ENCODE measurements at places on chromosomes 2 and 18.

GRCh38 chr2:196176142-196176738 lies 4.9 kb upstream of the STK17B start:
- H3K27ac ChIP-seq, result no peak overlapping the region
- peaks cover 2% of the 10 kb centered on the region for H3K4me1 ChIP-seq
- no peak overlapping the region for H3K4me3 ChIP-seq
- no peaks in the 10 kb centered on the region for H3K27me3 ChIP-seq
- DNase-seq, result no peak
- H3K36me3 ChIP-seq, result no peaks in the 10 kb centered on the region

DNA sequence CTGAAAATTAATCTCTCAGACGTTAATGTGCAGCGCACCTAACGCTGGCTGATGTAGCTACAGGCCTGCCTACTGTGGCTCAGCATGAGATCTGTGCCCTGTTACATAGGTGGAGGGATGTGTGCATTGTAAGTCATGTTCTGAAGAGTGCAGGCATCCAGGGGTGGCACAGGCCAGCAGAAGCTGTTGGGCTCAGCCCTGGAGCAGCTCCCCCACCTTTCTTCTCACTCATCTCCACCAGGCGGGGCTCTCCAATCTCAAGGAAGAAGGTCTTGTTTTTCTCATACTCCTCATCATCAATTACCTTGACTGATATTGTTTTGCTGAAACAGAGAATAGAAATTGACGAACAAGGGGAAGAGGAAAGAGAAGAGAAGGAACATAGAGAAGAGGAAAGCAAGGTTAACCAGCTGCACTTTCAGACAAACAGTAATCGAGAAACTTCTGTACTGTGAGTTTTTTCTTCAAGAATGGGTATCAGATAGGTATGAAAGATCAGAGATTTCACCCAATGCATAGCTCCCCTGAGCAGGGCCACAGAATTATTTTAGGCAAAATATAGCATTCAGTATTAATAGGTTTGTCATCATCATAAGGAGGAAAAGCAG lies 273.6 kb downstream of the SLC8A1 start:
- H3K27ac ChIP-seq, result peak overlapping the region; percentile 9
- DNase-seq, result no peak
- H3K4me1 ChIP-seq, result peaks cover 1% of the 10 kb centered on the region
- no peak overlapping the region for H3K4me3 ChIP-seq
- no peaks in the 10 kb centered on the region for H3K27me3 ChIP-seq

GRCh38 chr2:109602617-109603188 lies 11.1 kb downstream of the SEPTIN10 start:
- H3K4me3 ChIP-seq, result no peak overlapping the region
- H3K36me3 ChIP-seq, result peaks cover 4% of the 10 kb centered on the region
- peaks cover 4% of the 10 kb centered on the region for H3K4me1 ChIP-seq
- no peaks in the 10 kb centered on the region for H3K27me3 ChIP-seq

DNA sequence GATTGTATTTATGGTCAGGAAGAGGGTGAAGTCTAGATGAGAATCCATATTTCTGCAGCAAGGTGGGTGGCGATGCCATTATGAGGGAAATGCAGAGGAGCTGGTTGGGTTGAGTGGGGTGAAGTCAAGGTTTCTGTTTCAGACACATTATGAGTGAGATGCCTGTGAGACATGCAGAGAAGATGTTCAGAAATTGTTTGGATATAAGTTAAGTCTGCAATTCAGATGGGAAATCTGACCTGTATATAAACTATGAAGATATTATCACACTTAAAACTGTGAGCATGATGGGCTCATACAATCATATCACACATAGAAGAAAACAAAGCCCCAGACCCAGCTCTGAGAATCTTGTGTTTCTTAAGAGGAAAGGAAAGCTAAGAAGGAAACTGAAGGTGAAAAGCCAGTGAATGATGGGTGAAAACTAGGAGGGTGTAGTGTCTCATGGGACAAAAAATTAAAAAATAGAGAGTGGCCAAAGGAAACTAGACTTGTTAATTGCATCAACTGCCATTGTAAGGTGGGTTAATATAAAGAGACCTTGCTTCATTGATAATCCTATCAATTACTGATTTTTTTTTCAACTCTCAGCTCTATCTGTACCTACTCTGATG lies 14.2 kb downstream of the GALNT5 start:
- no peaks in the 10 kb centered on the region for H3K27me3 ChIP-seq
- H3K4me1 ChIP-seq, result no peaks in the 10 kb centered on the region
- DNase-seq, result no peak

- no peak overlapping the region for H3K27ac ChIP-seq
- H3K27me3 ChIP-seq, result no peaks in the 10 kb centered on the region
- H3K4me1 ChIP-seq, result no peaks in the 10 kb centered on the region
- H3K4me3 ChIP-seq, result no peak overlapping the region
- no peak for DNase-seq
Observed at GRCh38 chr18:48715711-48716361, 177.0 kb downstream of the CTIF start.

- no peak overlapping the region for H3K4me3 ChIP-seq
- peaks cover 7% of the 10 kb centered on the region for H3K4me1 ChIP-seq
- no peaks in the 10 kb centered on the region for H3K36me3 ChIP-seq
- H3K27ac ChIP-seq, result no peak overlapping the region
- peak; percentile 91 for DNase-seq
- H3K27me3 ChIP-seq, result no peaks in the 10 kb centered on the region
Observed at GRCh38 chr2:189412330-189412953, 28.8 kb upstream of the WDR75 start.

GRCh38 chr18:68623342-68623741 lies 91.6 kb downstream of the TMX3 start:
- DNase-seq, result peak; percentile 69
- H3K27me3 ChIP-seq, result no peaks in the 10 kb centered on the region
- no peaks in the 10 kb centered on the region for H3K36me3 ChIP-seq

DNA sequence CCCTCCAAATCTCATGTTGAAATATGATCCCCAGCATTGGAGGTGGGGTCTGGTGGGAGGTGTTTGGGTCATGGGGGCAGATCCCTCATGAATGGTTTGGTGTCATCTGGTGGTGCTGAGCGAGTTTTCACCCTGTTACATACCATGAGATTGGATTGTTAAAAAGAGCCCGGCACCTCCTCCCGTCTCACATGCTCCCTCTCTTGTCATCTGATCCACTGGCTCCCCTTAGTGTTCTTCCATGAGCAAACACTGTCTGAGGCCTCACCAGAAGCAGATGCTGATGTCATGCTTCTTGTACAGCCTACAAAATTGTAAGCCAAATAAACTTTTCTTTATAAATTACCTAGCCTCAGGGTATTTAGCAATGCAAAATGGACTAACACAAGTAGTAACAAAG lies 405.0 kb upstream of the SLC39A10 start:
- no peak overlapping the region for H3K4me3 ChIP-seq
- H3K27me3 ChIP-seq, result no peaks in the 10 kb centered on the region
- DNase-seq, result no peak
- H3K4me1 ChIP-seq, result no peaks in the 10 kb centered on the region
- H3K27ac ChIP-seq, result no peak overlapping the region

DNA sequence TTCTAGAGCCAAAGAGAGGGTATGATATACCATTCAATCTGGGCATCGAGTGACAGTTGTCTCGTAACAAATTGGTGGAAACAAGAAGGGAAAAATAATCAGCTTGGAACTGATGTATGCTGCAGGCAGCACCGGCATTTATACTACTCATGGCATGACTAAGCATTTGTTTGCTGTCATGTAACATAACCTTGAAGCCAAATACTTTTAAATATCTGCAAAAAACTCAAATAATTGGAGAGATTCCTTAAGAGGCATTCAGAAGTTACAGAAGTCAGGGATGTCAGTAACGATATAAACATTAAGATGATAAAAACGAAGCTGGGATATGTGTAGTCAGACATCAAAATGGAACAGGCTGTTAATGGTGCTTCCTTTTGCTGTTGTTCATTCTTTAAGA lies 157.3 kb upstream of the MMADHC start:
- H3K4me1 ChIP-seq, result no peaks in the 10 kb centered on the region
- H3K4me3 ChIP-seq, result no peak overlapping the region
- H3K27me3 ChIP-seq, result no peaks in the 10 kb centered on the region
- H3K36me3 ChIP-seq, result no peaks in the 10 kb centered on the region

GRCh38 chr18:10070561-10071000 lies 156.8 kb downstream of the VAPA start:
- no peaks in the 10 kb centered on the region for H3K27me3 ChIP-seq
- no peak for DNase-seq
- H3K4me1 ChIP-seq, result peaks cover 3% of the 10 kb centered on the region
- H3K27ac ChIP-seq, result no peak overlapping the region
- no peaks in the 10 kb centered on the region for H3K36me3 ChIP-seq

DNA sequence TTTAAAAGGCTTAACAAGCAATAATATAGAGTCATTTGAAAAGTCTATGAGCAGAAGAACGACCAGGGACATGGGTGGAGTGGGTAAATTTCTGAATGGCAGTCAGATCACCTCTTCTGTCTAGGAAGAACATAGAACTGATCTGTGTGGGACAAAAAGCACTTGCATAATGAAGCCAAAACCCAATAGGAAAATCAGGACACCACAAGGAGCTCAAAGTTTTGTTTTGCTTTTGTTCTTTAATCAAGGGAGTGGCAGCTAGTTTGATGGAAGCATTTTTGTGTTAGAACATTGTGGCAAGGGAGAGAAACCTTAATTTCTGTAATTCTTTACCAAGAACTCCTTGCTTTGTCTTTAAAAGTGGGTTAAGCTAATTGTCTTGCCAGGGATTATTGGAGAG lies 240.2 kb upstream of the TANK start:
- no peaks in the 10 kb centered on the region for H3K36me3 ChIP-seq
- H3K27me3 ChIP-seq, result no peaks in the 10 kb centered on the region
- peaks cover 8% of the 10 kb centered on the region for H3K4me1 ChIP-seq
- H3K4me3 ChIP-seq, result no peak overlapping the region
- H3K27ac ChIP-seq, result peak overlapping the region; percentile 1

- peak; percentile 85 for DNase-seq
- H3K4me3 ChIP-seq, result no peak overlapping the region
- H3K36me3 ChIP-seq, result no peaks in the 10 kb centered on the region
- H3K4me1 ChIP-seq, result peaks cover 4% of the 10 kb centered on the region
- H3K27ac ChIP-seq, result peak overlapping the region; percentile 79
Observed at GRCh38 chr2:71505086-71505769, 51.9 kb downstream of the DYSF start.

DNA sequence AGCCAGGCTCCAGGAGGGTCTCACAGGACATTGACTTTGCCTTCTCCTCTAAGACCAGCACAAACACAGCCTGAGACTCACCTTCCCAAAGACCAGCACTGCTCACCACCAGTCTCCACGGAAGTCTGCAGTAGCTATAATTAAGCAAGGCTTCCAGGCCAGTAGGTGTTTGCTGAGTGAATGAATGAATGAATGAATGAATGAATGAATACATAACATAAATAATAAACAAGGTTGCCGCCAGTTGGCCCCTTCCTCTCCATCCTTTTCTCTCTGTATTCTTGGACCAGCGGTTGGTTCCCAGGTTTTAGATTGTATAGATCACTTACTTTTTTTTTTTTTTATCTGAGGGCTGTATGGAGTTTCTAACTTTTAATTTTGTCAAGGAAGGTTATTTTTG lies 222.4 kb upstream of the ID2 start:
- H3K27ac ChIP-seq, result no peak overlapping the region
- H3K27me3 ChIP-seq, result peaks cover 8% of the 10 kb centered on the region
- DNase-seq, result no peak
- H3K36me3 ChIP-seq, result no peaks in the 10 kb centered on the region

DNA sequence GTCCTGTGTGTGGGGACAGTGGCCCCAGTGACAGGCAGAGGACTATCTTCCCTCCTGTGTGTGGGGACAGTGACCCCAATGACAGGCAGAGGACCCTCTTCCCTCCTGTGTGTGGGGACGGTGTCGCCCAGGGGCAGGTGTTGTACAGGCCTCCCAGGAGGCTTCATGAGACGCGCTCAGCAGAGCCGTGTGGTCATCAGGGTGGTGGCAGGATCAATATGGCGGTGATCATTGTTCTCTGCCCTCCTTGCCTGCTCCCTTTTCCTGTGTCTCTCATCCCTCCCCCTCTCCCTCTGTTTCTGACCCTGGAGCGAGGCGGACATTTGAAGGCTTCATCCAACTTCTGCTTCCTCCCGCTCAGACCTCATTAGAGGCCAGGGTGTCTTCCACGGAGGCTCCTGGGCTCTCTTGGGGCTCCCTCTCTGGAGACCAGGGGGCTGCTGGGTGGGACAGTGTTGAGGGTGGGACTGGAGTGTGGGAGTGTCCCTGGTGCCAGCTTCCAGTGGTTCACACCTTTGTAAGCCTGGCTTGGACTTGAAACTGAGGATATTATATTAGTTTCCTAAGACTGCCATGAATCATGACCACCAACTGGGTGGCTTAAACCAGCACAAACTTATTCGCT lies 59.5 kb downstream of the ACKR3 start:
- peaks cover 5% of the 10 kb centered on the region for H3K4me1 ChIP-seq
- DNase-seq, result peak; percentile 6
- H3K27ac ChIP-seq, result no peak overlapping the region
- H3K36me3 ChIP-seq, result no peaks in the 10 kb centered on the region

DNA sequence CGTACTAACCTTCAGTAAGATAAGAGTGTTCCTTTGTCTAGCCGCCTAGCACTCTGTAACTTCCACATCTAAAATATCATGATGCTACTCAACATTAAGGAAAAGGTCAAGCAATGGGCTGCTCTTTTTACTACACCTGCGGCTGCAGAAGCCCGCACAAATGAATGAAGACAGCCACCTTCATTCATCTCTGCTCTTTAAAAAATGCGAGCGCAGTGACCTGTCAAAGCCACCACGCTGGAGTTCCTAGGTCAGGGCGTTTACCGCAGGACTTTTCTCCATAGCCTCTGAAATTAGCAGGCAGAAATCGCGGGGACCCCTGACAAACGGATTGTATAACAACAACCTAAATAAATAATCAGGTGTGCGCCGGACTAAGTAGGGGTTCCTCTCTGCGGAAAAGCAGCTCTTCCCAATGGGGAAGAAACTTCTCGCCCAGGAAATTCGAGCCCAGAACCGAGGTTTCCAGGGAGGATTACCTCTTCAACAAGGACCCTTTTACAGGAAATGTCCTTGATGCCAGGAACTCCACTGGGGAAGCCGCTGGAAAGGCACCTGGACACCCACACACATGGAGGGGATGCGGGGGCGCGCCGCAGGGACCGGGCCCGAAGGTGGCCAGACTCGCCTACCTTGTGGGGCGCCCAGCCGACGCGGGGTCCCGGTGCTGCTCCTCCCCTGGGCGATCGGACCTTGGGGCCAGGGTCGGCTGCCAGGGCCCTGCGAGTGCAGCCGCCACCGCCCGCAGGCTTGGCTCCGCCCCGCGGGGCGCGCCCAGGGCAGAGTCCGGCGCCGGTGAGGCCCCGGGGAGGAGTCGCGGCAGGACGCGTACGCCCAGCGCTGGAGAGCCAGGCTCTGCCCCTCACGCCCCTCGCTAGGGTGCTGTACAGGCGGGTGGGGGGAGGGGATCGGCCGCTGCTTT lies at the start of gene CCDC68:
Gene CCDC68, minus strand, starts transcription at position 758 of the 922 bp plus-strand sequence. CDS start 16,670 bp downstream, outside the sequence.
- no peaks in the 10 kb centered on the region for H3K27me3 ChIP-seq
- peaks cover 5% of the 10 kb centered on the region for H3K4me1 ChIP-seq
- H3K27ac ChIP-seq, result peak within 1 kb of the TSS; percentile 74
- H3K4me3 ChIP-seq, result peak within 1 kb of the TSS; percentile 98

Data from lung (tissue), 17 donors.